Kidney (tissue), 22 donors: ENCODE measurements at places on chromosomes 5 and 9. TPM values are rescaled to one million over a fixed set of nuclear protein-coding genes. Genes with fewer than 3 reads are reported as not detected.
A peak's percentile ranks its signal among the peaks of the same experiment; 100 is the strongest.

CAAP1 gene
- 23.6 TPM for total RNA-seq

NR5A1 gene
- total RNA-seq, result not detected

CBY3 gene
- not detected for total RNA-seq

C5orf58 gene
- not detected for total RNA-seq

FRRS1L gene
- total RNA-seq, result not detected

- no peaks in the 10 kb centered on the region for H3K27me3 ChIP-seq
- no peaks in the 10 kb centered on the region for H3K4me1 ChIP-seq
- H3K4me3 ChIP-seq, result no peak overlapping the region
- no peak for DNase-seq
- no peaks in the 10 kb centered on the region for H3K36me3 ChIP-seq
Measured at GRCh38 chr9:123327697-123328100, 28.3 kb upstream of the CRB2 start.

GRCh38 chr5:32309761-32310160 is 3.0 kb downstream of the MTMR12 start:
- no peaks in the 10 kb centered on the region for H3K4me1 ChIP-seq
- no peak overlapping the region for H3K4me3 ChIP-seq
- DNase-seq, result no peak
- H3K27me3 ChIP-seq, result no peaks in the 10 kb centered on the region
- no peak overlapping the region for H3K27ac ChIP-seq
- no peaks in the 10 kb centered on the region for H3K36me3 ChIP-seq

DNA sequence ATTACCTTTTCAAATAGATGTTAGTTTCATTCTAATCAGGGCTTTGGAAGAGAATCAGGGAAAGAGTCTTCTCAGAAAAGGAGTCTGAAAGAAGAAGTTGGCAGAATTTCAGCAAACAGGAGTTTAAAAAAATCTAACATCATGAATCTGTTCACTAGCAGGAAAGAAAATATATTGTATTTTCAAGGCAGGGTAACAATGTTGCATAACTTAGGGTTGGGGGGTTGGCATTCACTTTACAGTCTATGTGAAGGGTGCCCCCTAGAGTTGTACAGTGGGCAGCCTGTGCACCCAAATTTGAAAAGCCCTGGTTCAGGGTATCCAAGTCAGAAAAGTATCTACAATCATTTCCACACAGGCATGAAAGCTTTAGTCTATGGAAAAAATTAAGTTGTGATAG is 348.4 kb upstream of the SLC30A5 start:
- H3K4me1 ChIP-seq, result peaks cover 4% of the 10 kb centered on the region
- H3K36me3 ChIP-seq, result no peaks in the 10 kb centered on the region
- DNase-seq, result peak; percentile 77
- peak overlapping the region; percentile 67 for H3K27ac ChIP-seq
- no peaks in the 10 kb centered on the region for H3K27me3 ChIP-seq
- H3K4me3 ChIP-seq, result no peak overlapping the region

GRCh38 chr5:63822614-63823013 is 139.6 kb downstream of the HTR1A start:
- no peaks in the 10 kb centered on the region for H3K36me3 ChIP-seq
- H3K27ac ChIP-seq, result no peak overlapping the region
- no peak overlapping the region for H3K4me3 ChIP-seq
- no peaks in the 10 kb centered on the region for H3K4me1 ChIP-seq

- no peaks in the 10 kb centered on the region for H3K27me3 ChIP-seq
- H3K4me1 ChIP-seq, result no peaks in the 10 kb centered on the region
- no peak overlapping the region for H3K4me3 ChIP-seq
Measured at GRCh38 chr5:172612771-172613170, 28.3 kb upstream of the NEURL1B start.

DNA sequence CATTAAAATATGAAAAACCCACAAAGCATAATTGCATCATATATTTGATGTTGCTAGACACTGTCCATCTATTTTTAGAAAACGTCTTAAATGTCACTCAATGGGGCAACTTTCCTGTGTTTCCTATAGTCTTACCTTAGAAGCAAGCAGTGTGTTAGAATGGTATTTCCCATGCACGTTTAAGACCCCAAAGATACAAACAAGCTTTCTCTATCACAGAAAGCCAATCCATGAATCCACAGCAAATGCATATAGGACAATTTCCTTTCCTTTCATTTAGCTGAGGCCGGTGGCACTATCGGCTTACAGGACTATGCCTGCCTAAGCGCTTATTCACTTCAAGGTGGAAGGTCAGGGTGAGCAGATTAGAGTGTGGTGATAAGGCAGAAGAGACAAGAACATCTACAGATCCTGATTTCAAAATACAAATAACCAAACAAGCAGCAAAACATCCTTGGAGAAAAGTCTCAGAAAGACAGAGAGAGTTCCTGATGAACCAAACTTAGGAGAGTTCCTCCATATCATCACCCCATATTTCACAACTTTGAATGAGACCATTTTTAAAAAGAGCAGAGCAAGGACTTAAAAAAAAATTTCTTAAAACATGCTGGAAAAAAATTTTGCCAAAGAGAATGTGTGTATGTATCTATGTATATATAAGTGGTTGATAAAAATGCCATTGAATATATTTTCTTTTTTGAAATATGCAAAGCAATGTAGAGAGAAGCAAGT is 57.2 kb downstream of the MEF2C start:
- DNase-seq, result no peak
- H3K4me1 ChIP-seq, result peaks cover 4% of the 10 kb centered on the region
- no peaks in the 10 kb centered on the region for H3K27me3 ChIP-seq
- peak overlapping the region; percentile 45 for H3K27ac ChIP-seq

GRCh38 chr5:134479839-134480238 is 45.6 kb upstream of the JADE2 start:
- no peaks in the 10 kb centered on the region for H3K36me3 ChIP-seq
- H3K27ac ChIP-seq, result no peak overlapping the region
- H3K4me3 ChIP-seq, result no peak overlapping the region
- no peaks in the 10 kb centered on the region for H3K27me3 ChIP-seq

DNA sequence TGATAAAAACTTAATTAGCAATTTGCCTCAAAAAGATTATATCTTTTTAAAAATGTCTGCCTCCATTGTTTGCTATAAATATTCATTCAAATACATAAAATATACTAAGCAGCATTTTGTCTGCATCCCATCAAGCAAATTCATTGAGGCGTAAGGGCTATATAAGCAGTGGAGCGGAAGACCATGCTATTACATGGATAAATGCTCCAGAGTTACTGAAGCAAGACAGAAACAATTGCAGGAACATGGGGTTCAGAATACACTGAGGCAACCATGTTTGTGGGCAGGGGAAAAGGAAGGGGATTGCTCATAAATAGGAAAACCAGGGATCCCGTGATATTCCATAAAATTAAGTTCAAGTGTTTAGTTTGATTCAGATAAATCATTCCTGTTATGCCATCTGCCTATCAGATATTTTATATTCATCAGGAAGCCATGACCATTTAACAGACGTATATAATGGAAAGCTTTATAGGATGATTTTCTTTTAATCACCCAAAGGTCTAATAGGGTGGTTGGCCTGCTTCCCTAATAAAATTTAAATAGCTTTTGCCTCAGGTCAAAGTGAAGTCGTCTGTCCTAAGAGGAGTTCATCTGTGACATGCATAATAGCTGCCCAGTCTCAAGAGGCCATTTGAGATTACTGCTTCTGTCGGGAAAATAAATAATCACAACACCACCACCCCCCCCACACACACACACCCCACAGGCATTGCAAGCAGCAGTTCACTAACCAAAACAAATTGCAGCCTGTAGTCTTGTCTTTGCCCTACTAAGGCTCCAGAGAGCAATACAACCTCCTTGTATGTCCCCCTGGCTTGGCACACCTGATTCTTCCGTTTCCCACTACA is 105.2 kb downstream of the RASEF start:
- peak; percentile 57 for DNase-seq
- H3K4me1 ChIP-seq, result no peaks in the 10 kb centered on the region
- no peak overlapping the region for H3K27ac ChIP-seq
- H3K36me3 ChIP-seq, result no peaks in the 10 kb centered on the region

DNA sequence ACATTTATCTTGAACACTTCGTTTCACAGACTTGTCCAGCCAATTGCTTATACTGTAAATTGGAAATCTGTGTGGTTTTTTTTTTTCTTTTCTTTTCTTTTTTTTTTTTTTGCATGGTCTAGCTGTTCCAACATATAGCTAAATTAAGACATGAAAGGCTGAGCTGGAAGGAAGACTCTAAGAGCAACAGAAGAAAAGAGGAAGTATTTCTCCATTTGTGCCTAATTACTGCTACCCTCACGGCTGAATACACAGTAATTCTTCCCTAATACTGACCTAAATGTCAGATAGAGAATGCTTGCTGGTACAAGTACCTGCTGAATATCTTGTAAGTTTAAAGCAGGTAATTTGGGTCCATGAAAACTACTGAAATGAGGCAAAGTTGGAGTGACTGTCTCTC is 11.0 kb upstream of the HAPLN1 start:
- DNase-seq, result no peak
- no peak overlapping the region for H3K27ac ChIP-seq
- H3K27me3 ChIP-seq, result no peaks in the 10 kb centered on the region
- H3K36me3 ChIP-seq, result no peaks in the 10 kb centered on the region

DNA sequence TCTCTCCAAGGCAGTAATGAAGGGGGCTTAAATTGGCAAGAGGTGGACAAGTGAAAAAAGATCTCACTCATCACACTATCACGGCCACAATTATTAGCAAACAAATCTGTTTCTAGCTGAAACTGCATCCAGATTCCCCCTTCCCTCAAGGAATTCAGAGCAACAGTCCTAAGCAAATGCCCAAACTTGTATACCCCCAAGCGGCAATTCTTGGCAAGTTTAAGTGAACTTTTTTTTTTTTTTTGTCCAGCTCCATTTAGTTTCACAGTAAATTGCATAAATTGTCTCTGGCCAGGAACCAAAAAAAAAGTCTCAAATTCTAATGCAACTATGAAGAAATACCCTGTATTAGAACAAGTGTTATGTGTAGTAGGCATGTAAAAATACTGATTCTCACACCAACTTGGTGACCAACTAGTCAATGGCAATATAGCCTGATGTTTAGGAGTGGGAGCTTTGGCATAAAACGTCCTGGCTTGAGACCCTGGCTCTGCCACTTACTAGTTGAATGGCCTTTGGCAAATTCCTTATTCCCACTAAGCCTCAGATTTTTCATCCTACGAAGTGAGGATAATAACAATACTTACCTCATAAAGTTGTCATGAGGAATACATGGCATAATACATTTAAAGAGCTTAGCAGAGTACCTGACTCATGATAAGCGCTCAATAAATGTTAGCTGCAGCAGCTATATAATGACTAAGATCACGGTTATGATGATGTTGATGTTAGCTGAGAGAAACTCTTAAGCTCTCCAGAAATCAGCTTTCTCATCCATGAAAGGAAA is 193.2 kb downstream of the ADAMTSL1 start:
- no peak for DNase-seq
- no peak overlapping the region for H3K4me3 ChIP-seq
- no peaks in the 10 kb centered on the region for H3K36me3 ChIP-seq
- H3K27me3 ChIP-seq, result no peaks in the 10 kb centered on the region
- H3K27ac ChIP-seq, result no peak overlapping the region
- H3K4me1 ChIP-seq, result no peaks in the 10 kb centered on the region
